ENCODE measurements at places on chromosomes 5 and 9.

GRCh38 chr5:128681096-128681495 is 143.1 kb upstream of the FBN2 start:
- DNase-seq = no peak

GRCh38 chr9:28774433-28775235 is 1201.4 kb upstream of the C9orf72 start:
- no peak for DNase-seq

DNA sequence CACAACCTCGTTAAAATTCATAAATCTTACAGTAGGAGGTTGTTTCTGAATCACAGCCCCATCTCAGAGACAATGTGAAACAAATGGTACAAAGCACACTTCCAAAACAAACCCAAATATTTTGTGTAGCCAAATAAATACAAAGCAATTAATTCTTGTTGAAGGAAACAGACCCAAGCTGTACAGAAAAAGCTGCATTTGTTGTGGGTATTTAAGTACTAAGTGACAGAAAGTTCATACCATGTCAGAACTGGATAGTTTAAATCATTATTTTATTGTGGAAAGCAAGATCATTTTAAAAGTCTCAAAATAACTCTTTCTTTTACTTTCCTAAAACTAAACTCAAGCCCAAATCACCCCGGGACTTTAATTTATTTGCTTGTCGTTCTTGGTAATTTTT is 570.7 kb downstream of the ELAVL2 start:
- no peak for DNase-seq

GRCh38 chr5:94577466-94578245 is 40.7 kb downstream of the KIAA0825 start:
- DNase-seq = no peak

DNA sequence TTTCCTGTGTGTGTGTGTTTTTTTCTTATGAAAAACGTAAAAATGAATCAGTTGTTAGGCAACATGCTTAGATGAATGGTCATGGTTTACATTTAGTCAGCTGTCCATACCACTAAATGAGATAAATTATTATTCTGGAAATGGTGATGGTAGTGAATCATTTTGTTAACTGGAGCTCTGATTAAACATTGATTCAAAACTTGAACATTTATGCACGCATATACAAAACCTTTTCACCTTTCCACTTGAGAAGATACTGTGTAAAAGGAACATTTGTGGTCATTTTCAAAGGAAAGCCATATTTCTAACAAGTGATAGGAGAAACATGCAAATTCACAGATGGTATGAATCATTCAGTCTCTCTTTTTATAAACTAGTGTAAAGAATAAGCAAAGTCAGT is 162.0 kb downstream of the SLC25A46 start:
- no peak for DNase-seq

- DNase-seq = no peak
Observed at GRCh38 chr9:129414377-129414992, 206.4 kb downstream of the C9orf50 start.

DNA sequence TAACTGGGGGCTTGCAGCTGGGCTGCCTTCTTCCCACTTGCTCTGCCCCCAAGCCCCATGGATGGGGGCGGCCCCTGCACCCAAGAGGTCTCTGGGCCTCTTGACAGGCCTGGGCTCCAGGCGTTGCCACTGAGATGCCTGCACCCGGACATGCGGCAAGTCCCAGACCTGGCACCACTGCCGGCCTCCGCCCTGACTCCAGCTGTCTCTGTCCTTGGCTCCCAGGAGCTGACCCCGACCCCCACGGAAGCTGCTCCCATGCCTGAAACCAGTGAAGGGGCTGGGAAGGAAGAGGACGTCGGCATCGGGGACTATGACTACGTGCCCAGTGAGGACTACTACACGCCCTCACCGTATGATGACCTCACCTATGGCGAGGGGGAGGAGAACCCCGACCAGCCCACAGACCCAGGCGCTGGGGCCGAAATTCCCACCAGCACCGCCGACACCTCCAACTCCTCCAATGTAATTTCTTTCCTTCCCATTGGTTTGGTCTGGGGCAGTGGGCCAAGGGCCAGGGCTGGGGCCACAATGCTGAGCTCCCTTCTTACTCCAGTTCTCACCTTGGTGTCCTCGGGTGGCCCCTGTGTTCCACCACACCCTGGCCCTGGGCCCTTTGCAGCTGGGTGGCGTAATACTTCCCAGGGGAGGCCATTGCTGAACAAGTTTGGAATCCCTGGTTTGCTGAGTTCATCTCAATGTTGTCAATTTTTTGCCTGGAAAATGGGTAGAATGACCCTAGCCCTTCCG is 88.6 kb downstream of the COL5A1 start:
- DNase-seq = no peak

- peak; percentile 36 for DNase-seq
Observed at GRCh38 chr9:129111528-129112151, 425 bp downstream of the PTPA start.

DNA sequence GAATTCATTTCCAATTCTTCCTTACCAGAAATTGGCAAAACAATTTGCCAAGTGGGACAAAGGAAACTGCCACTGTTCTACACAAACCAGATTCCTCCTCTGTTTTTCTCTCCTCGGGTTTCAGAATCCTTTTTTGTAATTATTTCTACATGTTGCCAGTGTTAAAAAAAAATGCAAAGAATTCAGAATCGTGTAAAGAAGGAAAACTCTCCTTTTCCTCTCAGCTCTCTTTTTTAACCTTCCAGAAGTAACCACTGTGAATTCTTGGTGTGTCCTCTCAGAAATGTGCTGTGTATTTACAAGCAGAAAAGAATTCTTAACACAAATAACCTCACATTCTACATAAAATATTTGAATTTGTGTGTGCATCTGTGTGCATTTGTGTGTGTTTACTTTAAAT is 224.6 kb downstream of the DRD1 start:
- DNase-seq = no peak

DNA sequence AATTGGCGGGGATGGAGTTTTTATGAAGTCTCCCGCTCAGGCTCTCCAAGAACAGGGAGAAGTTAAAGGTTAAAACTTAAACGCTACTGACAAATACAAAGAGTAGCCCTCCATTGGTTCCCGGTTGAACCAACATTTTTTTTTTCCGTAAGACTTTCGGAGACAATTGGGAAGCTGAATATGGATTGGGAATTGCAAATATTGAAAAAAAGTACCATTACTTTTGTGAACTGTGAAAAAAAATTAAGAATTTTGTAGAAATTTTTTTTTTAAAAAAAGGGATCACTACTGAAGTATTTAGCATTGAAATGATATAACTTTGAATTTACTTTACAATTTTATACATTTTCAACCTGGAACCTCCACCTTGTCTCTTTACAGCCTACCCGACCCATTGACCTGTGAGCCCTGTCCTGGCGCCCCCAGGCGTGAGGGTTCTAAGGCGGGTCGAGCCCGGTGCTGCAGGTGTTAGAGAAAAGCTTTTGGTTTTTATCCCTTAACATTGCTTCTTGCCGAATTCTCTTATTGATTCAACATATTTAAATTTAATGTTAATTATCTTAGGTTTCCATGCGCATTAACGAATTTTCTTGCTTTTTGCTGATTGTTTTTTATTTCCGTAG is 448 bp upstream of the ZNF782 start:
- no peak for DNase-seq

GRCh38 chr9:96305171-96305570 is 3.2 kb upstream of the HSD17B3 start:
- DNase-seq = no peak

DNA sequence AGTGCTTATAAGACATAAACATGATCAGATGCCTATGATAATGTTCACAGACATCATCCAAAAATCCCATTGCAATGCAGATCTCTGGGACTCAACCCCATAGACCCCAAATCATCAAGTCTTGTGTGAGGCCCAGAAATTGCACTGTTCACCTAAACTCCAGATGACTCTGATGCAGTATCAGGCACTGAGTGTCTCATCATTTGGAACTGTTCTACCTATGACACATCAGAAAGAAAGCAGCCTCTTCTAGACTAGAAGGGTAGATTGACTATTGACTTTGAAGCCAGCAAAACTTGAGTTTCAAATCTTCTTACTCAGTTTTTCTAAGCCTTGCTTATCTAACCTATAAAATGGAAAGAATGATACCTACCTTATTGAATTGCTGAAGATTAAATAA is 58.7 kb upstream of the PAPPA start:
- no peak for DNase-seq

DNA sequence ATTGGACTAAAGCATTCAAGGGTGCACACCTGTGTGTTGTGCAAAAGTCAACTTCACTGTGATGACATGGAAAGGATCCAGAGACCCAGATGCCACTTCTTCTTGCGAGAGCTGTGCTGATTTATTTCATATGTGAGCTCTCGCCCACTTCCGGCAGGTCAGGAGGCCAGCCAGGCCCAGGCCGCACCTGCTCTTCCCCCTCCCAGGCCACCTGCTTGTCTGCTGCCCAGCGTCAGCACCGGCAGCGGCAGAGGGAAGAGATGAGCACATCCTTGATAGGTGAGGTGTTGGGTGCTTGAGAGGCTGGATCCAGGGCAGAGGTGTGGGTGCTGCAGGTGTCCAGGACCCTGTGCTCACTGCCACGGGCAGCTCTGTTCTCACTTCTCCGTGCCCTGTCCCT is 242.9 kb downstream of the FANCC start:
- no peak for DNase-seq

DNA sequence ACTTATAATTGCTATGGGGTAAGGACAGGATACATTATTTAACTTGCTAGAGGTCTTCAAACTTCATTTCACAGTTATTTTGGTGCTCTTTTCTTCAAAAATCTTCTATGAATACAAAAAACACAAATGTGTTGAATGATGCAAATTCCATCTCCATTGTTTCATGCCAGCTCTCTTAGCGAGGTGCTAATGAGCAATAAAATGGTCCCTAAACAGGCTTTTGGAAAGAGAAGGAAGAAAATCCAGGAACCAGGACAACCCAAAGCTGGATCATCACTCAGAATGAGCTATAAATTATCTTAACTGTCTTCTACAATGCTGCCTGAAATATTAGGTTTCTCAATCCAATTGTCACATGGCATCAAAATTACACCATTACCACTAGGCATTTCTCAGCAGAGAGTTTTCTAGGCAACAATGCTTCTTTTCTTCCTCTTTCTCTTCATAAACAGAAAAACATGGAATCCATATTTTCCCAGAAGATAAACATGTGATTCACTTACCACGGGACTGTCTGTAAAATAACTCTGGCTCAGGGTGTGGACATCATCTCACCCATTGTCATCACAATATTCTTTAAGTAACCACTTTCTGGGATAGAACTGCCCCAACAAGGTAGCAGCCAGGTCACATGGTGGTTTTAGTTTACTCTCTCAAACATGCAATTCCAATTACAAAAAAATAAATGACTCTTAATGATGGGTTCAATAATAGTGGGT is 249.4 kb downstream of the NPR3 start:
- DNase-seq = no peak

DNA sequence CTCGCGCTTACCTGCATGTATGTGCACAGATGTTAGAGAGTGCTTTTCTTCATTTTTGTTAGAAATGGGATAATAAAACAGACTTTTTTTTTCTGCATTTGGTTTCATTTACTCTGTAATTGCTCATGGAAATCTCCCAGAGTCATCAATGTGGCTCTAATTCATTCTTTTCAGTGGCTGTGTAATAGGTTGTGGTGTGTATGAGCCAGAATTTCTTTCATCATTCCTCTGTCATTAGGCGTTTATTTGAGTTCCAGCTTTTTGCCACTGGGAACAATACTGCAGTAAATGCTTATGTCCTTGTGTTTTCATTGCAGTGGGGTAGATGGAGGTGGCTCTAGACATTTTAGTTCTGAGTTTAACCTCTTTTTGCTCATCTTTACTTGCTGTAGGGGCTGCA is 118.9 kb downstream of the NXNL2 start:
- no peak for DNase-seq

GRCh38 chr9:34507556-34507955 is 15.2 kb downstream of the ENHO start:
- no peak for DNase-seq

DNA sequence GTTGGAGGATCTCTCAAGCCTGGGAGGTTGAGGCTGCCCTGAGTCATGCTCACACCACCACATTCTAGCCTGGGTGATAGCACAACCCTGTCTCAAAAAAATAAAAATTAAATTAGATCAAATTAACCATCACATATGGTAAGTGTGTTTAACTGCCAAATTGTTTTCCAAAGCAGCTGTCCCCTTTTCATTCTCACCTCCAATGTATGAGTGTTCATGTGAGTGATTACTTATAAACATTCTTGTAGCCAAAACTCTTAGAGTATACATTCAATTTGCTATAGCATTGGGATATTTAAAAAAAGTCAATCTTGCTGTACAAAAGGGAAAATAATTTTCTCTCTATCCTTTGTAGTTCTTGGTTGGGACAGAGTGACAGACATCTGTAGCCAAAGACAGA is 53.4 kb upstream of the SNAPC3 start:
- no peak for DNase-seq

DNA sequence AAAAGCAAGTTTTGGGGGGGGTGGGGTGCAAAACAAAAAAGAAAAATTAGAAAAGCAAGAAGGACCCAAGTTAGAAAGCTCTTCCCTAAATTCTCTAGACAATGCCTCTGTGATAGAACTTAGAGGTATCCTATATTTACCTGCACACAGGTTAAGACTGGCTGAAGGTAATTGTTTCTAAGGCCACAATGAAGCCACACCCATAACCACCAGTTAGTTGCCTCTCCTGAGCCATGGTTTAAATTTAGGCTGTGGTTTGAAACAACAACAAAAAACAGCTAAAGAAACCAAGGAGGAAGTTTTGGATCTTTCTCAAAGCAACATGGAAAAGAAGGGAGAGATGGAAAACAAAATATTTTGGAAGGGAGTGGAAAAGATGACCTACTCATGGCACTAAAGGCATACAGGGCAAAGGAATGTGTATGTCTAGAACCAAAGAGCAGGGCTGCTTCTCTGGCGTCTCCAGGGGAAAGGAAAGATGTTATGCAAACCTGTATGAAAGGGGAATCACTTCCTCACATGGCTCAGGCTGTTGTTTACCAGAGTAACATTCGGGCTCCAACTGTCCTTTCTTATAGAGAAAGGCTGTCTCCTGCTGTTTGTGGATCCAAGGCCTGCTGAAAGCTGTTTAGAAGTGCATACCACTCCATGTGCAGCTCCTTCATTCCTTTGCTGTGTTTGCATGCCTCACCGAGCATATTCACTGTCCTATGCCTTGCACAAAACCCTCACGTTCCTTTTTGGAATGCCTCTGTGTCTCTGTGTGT is 408.9 kb upstream of the MPDZ start:
- no peak for DNase-seq

DNA sequence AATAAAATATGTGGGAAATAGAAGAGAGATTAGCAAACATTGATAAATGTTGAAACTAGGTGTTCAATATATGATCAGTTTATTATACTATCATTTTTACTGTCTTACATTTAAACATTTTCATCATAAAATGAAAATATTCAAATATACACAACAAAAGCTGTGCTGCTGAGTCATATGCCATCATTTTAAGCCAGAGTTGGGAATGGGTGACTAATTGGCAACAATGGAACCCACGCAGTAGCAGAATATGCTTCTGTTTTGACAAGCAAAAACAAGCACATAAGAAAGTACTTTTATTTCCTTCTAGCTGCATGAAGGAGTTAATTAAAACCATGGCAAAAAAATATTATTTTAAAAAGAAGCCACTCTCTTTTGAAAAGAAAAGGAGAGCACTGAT is 340.0 kb upstream of the EDIL3 start:
- no peak for DNase-seq
